ENCODE measurements at places on chromosomes 7 and 10.

GRCh38 chr10:111756217-111757061, 427.1 kb downstream of the GPAM start:
- no peak for DNase-seq

DNA sequence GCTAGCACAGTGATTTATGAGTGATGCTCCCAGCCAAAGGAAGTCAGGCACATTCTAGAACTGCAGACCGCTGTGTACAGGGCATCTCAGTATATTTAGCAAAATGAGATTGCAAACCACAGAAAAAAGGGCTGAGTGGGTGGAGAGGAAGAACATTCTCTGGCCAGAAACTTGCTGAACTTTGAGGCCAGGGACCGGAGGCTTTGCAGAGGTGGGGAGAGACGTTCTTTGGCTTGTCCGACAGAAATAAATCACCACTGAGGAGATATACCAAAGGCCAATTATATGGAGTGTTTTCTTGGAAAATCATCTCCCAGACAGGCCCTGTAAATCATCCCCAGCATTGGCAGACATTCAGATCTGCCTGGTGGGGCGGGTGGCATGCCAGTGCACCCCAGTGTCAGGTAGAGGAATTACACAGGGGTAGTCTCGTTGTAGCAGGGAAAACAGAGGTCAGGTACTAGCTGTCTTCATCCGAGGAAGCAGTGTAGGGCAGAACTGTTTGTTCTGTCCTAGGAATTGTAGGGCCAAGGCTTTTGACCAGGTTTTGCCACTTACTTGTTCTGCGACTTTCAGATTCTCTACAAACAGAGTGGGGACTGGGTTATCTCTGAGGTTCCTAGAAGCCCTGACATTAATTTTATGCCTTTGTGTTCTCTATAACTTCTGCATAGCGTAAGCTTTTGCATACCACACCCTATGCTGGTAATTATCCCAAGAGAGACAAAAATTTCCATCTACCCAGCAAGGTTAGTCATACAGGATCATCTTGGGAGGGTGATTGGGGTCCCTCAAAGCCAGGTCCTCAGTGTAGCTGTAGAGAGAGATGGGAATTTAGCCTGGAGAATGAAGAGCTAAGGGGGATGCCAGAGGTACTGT, 655.6 kb downstream of the LRMDA start:
- no peak for DNase-seq

DNA sequence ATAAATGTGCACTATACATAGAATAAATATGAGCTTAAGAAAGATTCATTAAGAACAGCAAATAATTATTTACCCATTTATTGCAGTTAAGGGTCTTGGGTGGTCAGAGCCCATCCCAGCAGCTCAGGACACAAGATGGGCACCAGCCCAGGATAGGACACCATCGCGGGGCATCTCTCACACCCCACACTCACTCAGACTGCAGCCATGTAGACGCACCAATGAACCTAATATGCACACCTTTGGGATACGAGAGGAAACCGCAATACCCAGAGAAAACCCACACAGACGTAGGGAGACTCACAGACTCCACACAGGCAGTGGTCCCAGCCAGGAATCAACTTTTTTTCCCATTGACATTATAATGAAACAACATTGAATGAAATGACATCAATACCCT, 36.0 kb downstream of the CARD11 start:
- no peak for DNase-seq

- no peak for DNase-seq
Measured at GRCh38 chr7:25885057-25885576, 266.9 kb upstream of the NFE2L3 start.

DNA sequence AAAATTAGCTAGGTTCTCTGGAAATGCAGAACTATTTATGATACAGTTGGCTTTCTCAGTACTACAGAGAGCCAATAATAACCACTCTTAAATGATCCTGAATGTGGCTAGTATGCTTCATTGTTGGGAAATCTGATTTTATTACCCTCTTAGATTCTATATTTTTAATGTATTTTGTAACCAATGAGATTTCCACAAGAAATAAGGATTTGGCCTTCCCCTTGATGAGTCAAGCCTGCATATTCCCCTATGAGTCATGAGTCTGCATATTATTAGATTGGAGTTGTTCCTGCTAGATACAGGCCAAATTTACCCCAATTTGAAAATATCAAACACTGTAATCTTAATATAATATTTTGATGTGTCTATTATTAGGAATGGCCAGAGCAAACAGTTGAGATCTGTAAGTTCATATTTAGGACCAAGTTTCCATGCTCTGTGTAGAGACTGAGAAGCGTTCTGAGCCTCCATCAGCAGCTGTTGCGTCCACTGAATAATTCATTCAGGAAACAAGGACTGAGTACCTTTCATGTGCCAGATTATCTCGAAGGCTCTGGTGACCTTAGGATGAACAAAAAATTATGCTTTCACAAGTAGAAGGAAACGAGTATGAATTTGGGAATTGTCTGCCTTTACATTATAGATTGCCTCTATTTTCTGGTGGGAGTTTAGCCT, 793.4 kb downstream of the NRG3 start:
- DNase-seq: no peak

DNA sequence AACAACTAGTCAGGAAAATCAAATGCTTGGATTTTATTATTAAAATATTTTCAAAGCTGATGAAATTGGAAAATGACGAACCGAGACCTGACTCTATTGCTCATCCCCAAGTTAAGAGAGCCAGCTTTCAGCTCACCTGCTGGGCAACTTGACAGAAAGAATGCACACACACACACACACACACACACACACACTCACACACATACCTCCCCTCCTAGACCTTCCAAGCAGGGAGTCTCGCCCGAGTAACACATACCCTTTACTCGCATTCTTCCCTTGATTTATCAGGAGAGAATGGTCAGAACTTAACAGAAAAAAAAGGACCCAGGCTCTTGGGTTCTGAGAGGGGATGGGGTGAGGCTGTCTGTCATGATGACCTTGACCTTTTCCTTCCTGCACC, 19.1 kb downstream of the GPRIN2 start:
- no peak for DNase-seq

DNA sequence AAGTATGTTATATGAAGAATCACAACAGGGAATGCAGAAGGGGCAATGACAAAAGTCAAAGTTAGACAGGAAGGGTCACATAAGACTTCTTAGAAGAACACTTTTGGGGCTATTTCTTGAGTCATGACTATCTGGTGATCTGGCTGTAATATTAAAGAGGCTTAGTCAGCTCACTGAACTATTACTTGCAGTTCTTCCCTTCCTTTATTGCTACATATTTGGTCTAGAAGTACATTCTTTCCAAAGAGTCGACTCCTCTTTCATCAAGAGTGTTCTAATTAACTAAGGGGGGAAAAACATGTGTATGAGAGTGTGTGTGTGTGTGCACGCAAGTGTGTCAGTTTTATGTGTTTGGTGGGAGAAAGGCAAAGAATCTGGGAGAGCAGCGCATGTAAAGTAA, 247.3 kb upstream of the LRRTM3 start:
- DNase-seq: no peak

GRCh38 chr10:48574817-48575380, 30.0 kb downstream of the ARHGAP22 start:
- no peak for DNase-seq

Measured in stimulated activated CD8-positive, alpha-beta memory T cell treated with anti-CD3 and anti-CD28 coated beads, Interleukin-12 subunit alpha, Interleukin-12 subunit beta, amount 100 ng/mL, for 4 hours (primary cell).